ENCODE measurements at places on chromosomes 7 and 10.

- no peak for DNase-seq
Observed at GRCh38 chr7:40401406-40401805, 266.6 kb downstream of the SUGCT start.

DNA sequence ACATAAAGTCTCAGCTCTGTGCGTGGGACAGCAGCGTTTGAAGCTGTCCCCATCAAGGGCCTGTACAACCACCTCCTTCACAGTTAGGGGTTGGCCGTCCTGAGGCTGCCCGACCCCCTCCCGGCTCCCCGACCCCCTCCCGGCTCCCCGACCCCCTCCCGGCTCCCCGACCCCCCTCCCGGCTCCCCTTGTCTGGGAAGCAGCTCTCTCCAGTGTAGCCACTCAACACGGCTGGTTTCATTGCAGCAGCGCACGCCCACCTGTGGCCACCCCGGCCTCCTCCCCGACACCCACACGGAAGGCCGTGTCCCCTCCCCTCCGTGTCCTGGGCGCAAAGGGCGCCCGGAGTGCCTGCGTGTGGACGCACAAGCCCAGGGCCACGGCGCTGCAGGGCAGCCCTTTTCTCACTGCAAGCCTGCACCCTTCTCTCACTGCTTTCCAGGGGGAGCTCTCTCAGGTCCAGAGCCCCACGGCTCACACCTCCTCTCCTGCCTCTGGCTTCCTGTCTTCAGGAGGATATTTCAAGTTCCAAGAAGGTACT lies 20.9 kb upstream of the FAM20C start:
- no peak for DNase-seq

DNA sequence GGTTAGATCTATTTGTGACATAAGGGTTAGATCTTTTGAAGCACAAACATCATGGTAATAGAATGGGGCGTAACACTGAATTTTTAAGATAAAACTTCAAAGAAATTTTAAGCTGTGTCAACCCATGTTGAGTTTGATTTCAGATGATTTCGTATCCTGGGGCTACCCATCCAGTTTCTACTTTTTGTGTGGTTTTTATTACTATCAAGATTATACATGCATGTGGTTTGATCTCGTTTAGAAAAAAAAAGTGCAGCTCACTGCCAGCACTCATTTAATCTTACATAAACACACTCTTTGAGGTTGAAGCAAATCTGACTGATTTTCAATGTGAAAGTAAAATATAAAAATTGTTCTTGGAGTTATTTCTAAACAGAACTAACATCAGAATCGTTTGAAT lies 140.8 kb upstream of the GRB10 start:
- no peak for DNase-seq

GRCh38 chr7:143172354-143172753 lies 10.9 kb upstream of the TAS2R39 start:
- peak; percentile 88 for DNase-seq

GRCh38 chr7:11341285-11341944 lies 367.7 kb downstream of the PHF14 start:
- DNase-seq: peak; percentile 67

GRCh38 chr7:138889582-138890498 lies 91.3 kb downstream of the KIAA1549 start:
- DNase-seq: peak; percentile 48

DNA sequence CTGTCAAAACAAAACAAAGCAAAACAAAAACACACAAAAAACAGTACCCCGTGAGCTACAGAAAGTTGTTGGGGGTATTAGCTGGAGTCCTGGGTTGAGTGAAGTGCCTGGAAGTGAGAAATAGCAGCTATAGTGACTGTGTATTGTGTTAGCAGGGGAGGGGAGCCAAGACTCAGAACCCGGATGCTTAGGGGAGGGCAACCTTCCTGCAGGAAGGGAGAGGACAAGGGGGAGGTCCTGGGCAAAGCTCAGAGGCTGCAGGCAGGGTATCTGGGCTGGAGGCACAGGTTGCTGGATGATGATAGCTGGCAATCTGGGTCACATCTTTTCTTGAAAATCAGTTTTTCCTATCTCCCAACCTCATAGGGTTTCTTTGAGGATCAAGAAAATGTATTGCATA lies 75.8 kb upstream of the PARD3 start:
- DNase-seq: no peak

DNA sequence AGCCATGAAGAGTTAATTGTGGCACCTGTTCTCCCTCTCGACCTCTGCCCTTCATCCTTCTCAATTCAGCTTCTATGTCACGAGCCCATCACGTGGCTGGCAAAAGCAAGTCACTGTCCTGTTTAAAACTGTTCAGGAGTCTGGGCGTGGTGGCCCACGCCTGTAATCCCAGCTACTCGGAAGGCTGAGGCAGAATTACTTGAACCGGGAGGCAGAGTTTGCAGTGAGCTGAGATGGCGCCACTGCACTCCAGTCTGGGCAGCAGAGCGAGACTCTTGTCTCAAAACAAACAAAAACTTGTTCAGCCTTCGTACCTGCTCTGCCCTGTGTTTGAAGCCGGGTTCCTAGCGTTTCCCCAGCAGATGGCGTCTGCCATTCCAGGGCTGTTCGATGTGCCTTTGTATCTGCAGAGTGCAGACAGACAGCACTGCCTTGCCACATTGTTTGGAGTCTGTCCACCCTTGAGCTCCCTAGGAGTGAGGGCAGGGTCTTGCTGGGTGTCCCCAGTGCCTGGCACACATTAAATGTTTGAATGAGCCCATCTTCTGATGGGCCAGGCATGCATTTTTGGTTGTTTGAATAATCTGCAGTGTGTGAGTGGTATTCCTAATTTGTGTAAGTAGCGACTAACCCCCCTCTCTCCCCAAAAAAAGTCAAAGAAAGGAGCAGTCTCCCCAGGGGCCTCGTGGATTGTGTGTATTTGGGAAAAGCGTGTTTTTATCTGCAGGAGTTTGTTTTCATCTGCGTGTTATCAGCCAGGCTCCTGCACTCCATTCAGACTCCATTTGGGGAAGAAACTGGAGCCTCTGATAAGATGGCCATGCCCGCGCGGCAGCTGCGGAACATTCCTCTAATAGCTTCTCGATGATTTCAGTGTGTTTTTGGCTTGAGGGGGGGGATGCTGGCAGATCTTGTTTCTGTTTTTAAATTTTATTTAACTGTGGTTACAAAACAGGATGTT lies 61.2 kb downstream of the DNAJB6 start:
- peak; percentile 32 for DNase-seq

GRCh38 chr7:1233333-1234048 lies 819 bp downstream of the UNCX start:
- peak; percentile 38 for DNase-seq

DNA sequence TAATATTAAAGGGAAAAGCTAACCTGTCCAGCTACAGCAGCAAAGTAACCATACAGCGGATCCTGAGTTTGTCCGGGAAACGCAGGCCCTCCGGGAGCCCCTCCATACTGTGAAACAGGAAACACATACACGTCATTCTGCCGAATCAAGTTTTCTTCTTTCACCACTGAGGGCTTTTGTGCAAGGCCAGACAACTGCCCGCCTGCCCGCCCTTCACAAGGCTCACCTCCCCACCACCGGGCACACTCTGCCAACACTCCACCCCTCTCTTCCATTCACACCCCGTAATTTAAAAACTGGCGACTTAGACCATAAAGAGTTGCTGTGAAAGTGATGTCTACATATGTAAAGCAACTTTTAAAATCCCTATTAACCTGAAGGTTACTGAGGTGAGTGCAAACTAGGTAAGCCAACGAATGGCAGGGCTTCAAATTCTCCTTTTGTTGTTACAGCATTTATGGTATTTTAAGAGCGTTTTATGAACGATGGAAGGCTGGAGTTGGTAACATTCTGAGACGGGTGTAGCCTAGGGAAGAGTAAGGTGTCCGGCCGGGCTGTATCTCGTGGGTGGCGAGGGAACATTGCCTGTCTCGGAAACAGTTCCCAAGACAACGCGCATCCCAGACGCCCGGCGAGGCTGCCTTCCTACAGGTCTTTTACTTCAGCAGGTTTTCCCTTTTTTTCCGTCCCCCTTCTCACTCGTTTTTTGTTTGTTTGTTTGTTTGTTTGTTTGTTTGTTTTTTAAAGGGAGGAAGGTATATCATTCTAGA lies 817 bp downstream of the SRI start:
- peak; percentile 51 for DNase-seq

- DNase-seq: no peak
Observed at GRCh38 chr7:138247081-138247480, 170.8 kb downstream of the AKR1D1 start.

GRCh38 chr10:116257785-116258184 lies 15.2 kb downstream of the GFRA1 start:
- DNase-seq: no peak

Measured in NCI-H1105 (cell line).